ENCODE measurements at places on chromosomes 13 and 19.

- peak; percentile 84 for DNase-seq
These were observed 1120.7 kb downstream of the DIAPH3 start for GRCh38 chr13:59043016-59043415.

DNA sequence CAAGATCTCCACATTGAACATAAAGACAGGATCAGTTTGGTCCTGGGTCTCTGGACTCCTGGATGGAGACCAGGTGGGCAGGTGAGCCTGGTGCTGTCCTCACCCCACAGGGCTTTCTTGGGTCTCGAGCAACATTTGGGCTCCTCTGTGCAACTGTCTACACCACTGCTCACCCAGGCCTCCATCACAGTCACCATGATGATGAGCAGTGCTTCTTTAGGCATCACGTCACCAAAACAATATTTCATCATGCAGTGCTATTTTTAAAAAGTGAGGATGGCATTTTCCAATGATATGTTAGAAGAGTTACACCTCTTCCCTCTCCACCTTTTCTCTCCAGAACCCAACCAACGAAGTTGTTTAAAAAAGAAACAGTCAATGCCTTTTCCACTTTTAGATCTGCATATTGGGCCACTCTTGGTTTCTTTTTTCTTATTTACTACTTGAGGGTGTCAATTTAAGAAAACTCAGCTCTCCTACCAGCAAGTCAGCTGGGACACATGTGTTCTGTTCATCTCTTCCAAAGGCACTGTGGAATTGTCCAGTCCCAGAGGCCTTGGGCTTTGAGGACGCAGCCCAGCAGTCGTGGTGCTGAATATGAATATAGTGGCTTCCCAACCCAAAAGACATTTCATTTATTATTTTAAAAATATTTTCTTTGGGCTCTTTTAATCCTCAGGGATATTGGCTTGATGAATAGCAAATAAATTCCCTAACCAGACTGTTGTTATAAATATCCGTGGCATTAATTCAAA, 405.7 kb downstream of the KCNRG start:
- DNase-seq, result no peak

DNA sequence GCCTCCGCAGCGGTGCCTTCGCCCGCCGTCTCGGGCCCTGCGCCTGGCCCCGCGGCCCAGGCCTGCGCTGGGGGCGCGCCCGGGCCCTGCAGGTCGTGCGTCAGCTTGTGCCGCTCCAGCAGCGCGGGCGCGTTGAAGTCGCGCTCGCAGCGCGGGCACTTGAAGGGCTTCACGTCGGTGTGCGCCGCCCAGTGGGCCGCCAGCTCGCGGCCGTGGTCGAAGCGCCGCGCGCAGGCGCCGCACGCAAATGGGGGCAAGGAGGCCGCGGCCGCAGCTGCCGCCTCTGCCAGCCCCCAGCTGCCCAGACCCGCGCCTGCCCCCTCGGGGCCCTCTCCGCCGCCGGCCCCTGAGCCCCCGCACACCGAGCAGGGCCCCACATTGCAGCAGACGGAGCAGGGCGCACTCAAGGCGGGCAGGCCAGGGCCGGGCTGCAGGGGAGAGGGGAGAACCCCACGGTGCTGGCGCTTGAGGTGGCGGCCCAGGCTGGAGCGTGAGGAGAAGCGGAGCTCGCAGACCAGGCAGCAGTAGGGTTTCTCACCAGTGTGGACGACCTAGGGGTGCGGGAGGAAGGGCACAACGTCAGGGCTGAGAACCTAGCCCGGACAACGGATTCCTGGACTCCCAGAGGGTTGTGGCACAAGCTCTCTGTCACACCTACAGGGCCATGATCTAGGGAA, 6.1 kb downstream of the FIZ1 start:
- no peak for DNase-seq

DNA sequence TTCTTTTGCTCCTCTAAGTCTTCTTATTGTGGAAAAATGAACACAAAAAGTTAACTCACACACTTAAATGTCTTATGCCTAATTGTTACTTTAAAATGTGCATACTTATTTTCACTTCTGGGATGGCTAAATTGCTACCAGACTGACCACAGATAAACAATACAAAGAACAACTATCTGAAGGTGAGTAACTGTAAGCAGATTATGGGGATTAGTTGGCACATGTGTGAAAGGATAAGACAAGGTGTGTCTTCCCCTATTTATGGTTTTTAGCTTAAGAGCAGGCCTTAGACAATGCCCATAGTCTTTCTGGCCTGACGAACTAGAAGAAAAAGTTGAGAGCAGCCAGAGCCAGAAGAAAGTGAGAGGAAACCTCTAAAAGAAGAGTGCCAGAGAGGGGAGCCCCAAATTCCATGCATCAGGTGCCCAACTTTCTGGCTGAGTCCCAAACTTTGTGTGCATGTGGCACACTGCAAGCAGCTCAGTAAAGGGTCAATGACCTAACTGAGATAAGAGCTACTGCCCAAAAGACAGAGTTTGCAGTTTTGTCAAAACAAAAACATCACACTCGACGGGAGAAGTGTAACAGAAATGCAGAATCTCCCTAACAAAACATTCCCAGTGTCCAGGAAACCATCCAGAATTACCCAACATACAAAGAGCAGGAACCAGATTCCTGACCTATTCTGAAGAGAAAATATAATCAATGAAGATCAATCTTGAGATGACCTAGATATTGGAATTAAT, 375.4 kb downstream of the KCNRG start:
- DNase-seq, result no peak

GRCh38 chr13:48224701-48225100, 8.3 kb upstream of the ITM2B start:
- DNase-seq, result no peak

GRCh38 chr13:28340272-28340793, 154.6 kb downstream of the FLT1 start:
- no peak for DNase-seq

- DNase-seq, result no peak
These were observed 49.4 kb downstream of the KLF2 start for GRCh38 chr19:16373989-16374388.

DNA sequence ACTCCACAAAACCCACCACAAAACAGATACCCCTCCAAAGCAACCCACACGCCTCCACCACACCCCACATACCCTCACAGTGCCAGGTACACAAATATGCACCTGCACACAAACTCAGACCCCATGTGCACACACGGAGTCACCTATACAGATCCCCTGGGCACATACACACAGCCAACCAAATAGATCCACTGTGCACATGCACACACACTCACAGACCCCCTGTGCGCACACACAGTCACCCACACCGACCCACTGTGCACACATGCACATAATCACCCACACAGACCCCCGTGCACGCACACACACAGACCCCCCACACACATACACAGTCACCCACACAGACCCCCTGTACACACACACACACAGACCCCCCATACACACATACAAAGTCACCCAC, 107.8 kb downstream of the HSPH1 start:
- DNase-seq, result no peak

GRCh38 chr13:82850644-82851043, 1031.6 kb downstream of the SLITRK1 start:
- DNase-seq, result no peak

Measured in choroid plexus epithelial cell (primary cell).